ENCODE measurements at places on chromosomes 16 and 17.

DNA sequence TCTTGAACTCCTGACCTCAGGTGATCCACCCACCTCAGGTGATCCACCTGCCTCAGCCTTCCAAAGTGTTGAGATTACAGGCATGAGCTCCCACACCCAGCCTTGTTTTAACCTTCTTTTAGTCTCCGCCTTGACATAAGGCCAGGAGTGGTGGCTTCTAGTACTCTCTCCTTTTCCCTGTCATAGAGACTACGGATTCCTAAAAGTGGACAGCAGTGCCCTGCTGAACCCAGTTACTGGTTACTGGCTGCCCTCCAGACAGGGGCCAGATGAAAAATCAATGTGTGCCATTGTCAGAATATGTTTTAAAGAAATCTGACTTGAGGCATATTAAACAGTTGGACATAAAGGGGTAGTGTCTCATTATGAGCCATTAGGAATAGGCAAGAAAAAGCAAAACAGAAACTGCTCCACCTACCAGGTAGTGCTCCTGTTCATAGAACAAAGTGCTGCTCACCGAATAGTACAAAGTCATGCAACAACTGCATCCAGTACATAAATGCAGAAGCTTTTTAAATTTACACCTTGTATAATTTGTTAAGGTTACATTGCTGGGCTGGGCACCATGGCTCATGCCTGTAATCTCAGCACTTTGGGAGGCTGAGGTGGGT, 32.1 kb downstream of the TRIM25 start:
- no peak for DNase-seq

- no peak for DNase-seq
Observed at GRCh38 chr17:18257982-18258355, 569 bp downstream of the FLII start.

GRCh38 chr17:78622491-78623265, 45.5 kb upstream of the DNAH17 start:
- no peak for DNase-seq

GRCh38 chr17:29112771-29113295, 67.4 kb downstream of the MYO18A start:
- DNase-seq = no peak

DNA sequence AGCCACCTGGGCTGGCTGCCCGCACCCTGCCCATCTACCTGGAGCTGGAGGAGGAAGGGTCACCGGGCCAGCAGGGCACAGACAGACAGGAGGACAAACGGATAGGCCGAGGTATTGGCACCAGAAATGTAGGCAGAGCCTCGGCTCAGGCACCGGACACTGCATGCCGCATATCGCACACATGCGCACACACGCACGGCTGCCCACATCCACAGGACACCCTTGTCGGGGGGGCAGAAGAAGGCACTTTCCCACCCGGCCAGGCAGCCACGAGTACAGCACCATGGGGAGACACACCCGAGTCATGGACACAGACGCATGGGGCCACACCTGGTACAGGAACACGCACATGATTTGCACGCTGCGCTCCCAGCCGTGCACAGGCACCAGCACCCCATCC, 14.5 kb downstream of the CASKIN1 start:
- no peak for DNase-seq

GRCh38 chr16:30519120-30520049, 7.0 kb downstream of the ZNF768 start:
- DNase-seq = no peak

- no peak for DNase-seq
Observed at GRCh38 chr16:3171181-3171854, 16.7 kb upstream of the OR1F1 start.

DNA sequence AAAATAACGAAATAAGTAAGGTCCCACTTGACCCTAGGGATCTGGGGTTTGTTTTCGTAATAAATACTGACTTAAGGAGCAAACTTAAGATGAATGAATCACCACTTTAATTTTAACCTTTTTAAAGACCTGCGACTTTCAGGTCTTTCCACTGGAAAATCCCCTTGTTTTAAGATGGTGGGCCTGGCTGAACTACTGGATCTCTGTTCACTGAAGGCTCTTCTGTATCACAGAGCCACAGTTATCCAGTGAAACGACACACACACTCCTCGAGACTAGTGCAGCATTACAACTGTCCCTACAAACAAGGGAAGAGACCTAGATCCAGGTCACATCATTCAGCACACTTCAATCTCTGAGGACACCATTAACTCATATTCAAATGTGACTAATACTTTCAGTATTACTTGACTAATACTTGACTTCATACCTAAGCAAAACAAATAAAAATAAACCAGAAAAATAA, 299.0 kb downstream of the CEP112 start:
- no peak for DNase-seq

- no peak for DNase-seq
Observed at GRCh38 chr17:15269780-15270089, 4.6 kb upstream of the PMP22 start.

- no peak for DNase-seq
Observed at GRCh38 chr17:35514564-35514963, 22.9 kb downstream of the SLFN12L start.

DNA sequence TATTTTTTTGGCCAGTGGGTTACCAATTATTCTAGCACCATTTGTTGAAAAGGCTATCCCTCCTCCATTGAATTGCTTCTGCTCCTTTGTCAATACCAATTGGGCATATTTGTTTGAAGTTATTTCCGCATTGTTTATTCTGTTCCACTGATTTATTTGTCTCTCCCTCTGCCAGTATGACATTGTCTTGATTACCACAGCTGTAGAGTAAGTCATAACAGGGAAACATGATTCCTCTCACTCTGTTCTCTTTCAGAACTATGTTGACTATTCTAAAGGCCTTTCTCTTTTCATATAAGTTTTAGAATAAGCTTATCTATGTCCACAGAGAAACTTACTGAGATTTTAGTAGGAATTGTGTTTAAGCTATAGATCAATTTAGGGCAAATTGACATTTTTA, 94.3 kb downstream of the MAP2K6 start:
- DNase-seq = no peak

DNA sequence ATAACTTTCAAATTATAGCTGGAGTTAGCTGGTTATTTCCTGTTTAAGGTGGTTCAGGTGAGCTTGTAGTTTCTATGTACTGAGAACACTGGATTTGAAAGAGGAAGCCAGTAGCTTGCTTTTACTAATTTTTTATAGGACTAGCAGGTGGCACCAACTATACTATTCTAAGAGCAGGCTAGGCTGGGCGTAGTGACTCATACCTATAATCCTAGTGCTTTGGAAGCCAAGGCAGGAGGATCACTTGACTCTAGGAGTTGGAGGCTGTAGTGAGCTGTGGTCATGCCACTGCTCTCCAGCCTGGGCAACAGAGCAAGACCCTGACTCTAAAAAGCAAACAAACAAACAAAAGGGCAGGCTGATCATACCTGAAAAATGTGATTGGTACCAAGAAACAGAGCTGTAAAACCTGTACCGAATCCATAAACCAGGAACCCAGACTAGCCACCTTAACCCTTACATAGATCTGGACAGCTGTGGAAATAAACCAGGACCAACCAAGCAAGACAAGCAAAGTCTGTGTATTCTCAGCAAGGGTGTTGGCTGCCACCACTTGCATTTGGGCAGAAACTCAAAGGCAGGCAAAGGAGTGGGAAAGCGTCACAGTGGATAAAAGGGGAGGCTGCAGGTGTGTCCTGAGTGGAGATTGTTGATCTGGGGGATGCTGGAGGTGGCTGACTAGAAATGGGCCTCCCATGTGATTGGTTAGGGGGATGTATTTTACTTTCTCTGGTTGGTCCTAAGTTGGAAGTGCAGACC, 36.3 kb downstream of the SLC47A1 start:
- DNase-seq = no peak

GRCh38 chr16:88784074-88784855, 755 bp downstream of the PIEZO1 start:
- DNase-seq = no peak

- no peak for DNase-seq
Observed at GRCh38 chr16:83979441-83979840, 11.4 kb downstream of the NECAB2 start.

GRCh38 chr17:60506312-60506711, 19.7 kb downstream of the APPBP2 start:
- DNase-seq = no peak

DNA sequence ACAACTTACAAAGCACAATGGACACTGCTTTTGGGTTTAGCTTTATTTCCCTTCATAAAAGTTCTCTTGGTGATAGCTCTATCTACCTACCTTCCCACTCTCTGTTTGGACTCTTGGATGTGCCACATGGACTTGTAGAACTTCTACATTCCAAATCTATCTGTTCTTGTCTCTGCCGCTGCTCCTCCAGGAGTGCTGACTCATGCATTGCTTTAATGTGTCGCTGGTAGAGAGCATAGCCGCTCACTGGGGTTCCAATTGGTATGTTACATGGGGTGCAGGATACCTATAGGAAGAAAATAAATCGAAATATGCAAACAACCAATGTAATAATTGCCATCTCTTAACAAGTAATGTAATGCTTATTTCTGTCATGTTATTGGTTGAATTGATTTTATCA, 92.1 kb downstream of the TTC19 start:
- DNase-seq = no peak
